ENCODE measurements at places on chromosomes 7 and 10.

- no peaks in the 10 kb centered on the region for H3K27me3 ChIP-seq
- no peak for DNase-seq
- H3K27ac ChIP-seq, result no peak overlapping the region
- peaks cover 6% of the 10 kb centered on the region for H3K36me3 ChIP-seq
- no peaks in the 10 kb centered on the region for H3K4me1 ChIP-seq
Measured at GRCh38 chr7:115116773-115117715, 195.2 kb downstream of the MDFIC start.

DNA sequence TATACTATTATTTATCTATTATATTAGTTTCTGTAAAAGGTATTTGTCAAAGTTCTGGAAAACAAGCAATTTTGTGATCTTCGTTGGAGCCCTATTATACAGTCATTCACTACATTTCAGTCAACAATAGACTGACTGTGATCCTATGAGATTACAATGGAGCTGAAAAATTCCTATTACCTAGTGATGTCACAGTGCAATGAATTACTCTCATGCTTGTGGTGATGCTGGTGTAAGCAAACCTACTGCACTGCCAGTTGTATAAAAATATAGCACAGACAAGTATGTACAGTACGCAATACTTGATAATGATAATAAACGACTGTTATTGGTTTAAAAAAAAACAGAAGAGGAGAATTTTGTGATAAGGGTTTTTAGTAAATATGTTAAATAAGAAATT, 21.4 kb downstream of the OR6V1 start:
- H3K27me3 ChIP-seq, result no peaks in the 10 kb centered on the region
- no peaks in the 10 kb centered on the region for H3K36me3 ChIP-seq
- no peak for DNase-seq
- no peak overlapping the region for H3K4me3 ChIP-seq
- no peak overlapping the region for H3K27ac ChIP-seq

DNA sequence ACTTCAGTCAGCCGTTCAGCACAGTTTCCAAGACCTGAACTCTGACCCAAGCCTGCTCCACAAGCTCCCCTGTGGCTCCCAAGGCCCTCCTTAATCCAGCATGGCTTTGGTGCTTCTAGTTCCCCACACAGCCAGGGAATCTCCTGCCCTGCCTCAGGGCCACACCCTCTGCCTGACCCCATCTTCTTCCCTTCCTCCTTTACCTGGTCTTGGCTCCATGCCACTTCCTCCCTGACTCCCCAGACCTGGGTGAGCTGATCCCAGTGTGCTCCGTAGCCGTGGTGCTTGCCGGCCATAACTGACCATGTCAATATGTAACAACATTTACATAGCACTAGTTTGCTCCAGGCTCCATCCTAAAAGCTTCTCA, 20.0 kb downstream of the TMEM273 start:
- no peak for DNase-seq
- no peak overlapping the region for H3K4me3 ChIP-seq
- no peaks in the 10 kb centered on the region for H3K36me3 ChIP-seq

GRCh38 chr10:76723844-76724243, 913.8 kb downstream of the KCNMA1 start:
- no peaks in the 10 kb centered on the region for H3K4me1 ChIP-seq
- H3K36me3 ChIP-seq, result no peaks in the 10 kb centered on the region
- no peak overlapping the region for H3K4me3 ChIP-seq
- no peak for DNase-seq
- no peaks in the 10 kb centered on the region for H3K27me3 ChIP-seq
- no peak overlapping the region for H3K27ac ChIP-seq

DNA sequence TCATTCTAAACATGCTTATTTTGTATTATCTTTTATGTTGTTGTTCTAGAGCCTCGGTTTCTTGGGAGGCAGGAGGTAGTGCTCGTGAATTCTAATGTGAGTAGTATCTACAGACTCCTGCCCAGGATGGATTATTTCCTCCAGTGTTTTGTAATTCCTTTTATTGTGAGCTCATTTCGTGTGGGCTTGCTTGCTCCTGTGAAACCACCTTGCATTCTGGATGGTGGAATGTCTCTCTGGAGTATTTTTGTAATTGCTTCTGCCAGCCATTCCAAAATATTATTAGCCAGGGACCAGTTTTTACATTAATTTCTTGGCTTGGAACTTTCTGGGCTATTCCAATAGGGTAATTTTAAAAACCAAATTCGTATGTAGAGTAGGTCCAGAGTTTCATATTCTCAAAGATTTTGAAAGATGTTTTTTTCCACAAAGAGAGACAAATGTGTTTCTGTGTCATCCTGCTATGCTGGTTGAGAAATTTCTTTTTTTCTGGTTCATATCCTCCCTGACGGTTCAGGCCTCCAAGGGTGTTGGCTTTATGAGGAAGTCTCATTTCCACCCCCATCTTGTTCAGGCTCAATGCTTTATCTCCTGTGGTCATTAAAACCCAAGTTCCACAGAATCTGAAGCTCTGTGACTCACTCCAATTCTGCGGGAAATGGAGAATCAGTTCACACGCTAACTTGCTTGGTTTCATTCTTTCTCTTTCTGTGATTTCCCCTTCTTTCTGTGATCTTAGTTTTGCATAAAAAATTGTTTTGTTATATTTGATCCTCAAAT, 41.7 kb upstream of the CALD1 start:
- no peak for DNase-seq
- peaks cover 9% of the 10 kb centered on the region for H3K4me1 ChIP-seq
- no peaks in the 10 kb centered on the region for H3K36me3 ChIP-seq
- no peak overlapping the region for H3K27ac ChIP-seq

DNA sequence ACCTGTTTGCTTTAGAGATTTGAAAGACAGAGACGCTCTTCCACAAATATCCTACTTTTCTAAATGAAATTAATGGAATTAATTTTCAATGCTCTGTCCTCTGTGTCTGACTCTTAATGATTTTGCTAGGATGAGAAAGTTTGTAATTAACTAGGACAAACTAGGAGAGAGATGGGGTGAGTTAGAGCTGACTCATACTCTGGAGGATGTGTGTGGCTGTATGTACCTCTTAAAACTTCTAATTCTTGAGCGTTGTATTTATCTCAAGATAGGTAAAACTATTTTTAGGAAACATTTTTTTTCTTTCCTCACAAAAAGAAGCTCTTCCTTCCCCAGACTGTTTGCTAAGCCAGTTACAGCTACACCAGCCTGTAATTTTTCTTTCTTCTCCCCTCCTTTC, 178.8 kb upstream of the ANKRD30A start:
- H3K36me3 ChIP-seq, result peaks cover 65% of the 10 kb centered on the region
- H3K27me3 ChIP-seq, result peaks cover 13% of the 10 kb centered on the region
- DNase-seq, result no peak
- H3K4me1 ChIP-seq, result no peaks in the 10 kb centered on the region
- no peak overlapping the region for H3K4me3 ChIP-seq
- H3K27ac ChIP-seq, result no peak overlapping the region

GRCh38 chr10:59668096-59668495, 41.6 kb downstream of the SLC16A9 start:
- no peaks in the 10 kb centered on the region for H3K27me3 ChIP-seq
- H3K36me3 ChIP-seq, result peaks cover 3% of the 10 kb centered on the region
- DNase-seq, result no peak
- H3K4me1 ChIP-seq, result peaks cover 6% of the 10 kb centered on the region
- no peak overlapping the region for H3K4me3 ChIP-seq

DNA sequence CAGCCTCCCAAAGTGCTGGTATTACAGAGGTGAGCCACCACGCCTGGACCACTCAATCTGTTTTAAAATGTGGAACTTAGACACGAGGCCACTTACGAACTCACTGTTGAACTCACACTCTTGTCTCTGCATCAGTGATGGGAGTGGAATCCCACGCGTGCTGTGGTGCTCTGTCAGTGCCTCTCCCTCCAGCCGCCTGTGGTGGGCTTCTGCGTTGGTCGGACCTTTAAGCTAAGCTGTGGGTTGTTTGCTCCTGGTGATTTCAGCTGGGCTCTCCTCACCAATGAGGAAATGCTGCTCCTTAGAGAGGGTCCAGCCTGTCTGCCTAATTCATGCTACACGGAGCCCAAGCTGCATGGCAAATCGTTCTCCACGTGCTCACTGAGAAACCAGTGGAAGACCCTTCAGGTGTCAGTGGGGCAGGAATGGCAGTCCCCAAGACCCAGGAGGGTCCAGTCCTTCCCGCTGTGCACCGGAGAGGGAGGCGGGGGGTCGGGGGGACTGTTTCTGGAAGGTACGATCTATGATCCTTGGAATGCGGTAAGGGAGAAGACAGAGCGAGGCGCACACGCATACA, 17.9 kb upstream of the PRKAR1B start:
- peaks cover 33% of the 10 kb centered on the region for H3K36me3 ChIP-seq
- no peaks in the 10 kb centered on the region for H3K27me3 ChIP-seq
- H3K27ac ChIP-seq, result 0 out of 2 replicates have a peak overlapping the region, but pooled peaks have one; percentile 54

DNA sequence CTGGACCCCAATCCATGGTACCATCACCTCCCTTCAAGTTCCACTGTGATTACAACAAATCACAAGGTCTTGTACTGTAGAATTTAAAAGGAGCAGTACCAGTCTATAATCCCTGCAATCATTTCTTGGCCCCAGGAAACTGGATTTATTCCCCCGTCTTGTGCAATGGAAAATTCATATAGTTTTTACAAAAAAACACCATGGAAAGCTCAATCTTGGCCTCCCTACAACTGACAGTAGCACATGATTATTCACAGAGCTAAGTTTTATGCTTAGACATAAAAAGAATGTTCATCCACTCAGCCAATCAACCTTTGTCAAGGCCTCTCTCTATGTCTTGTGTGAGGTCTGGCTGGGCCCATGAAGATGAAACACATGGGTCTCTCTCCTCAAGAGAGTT, 10.2 kb downstream of the DGKI start:
- H3K27me3 ChIP-seq, result peaks cover 5% of the 10 kb centered on the region
- no peak overlapping the region for H3K27ac ChIP-seq

- DNase-seq, result no peak
- peaks cover 20% of the 10 kb centered on the region for H3K4me1 ChIP-seq
- H3K36me3 ChIP-seq, result peaks cover 12% of the 10 kb centered on the region
Measured at GRCh38 chr7:96253441-96253840, 68.5 kb downstream of the SLC25A13 start.

DNA sequence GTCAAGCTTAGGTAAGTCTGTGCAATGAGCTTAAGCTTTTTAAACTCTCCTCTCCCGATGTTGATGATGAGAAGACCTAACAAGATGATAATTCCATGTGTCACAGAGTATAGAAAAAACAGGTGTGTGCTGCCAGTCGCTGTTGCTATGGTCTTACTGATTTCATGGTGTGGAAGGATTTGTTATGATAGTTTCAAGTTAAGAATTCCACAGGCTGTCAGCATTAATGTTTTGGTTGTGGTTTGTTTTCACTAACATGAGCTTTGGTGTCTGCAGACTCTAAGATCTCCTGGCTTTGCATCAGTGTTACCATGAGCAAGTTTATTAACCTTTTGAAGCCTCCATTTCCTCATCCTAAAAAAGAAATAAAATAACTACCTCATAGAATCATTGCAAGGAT, 123.7 kb downstream of the NSUN6 start:
- peaks cover 25% of the 10 kb centered on the region for H3K36me3 ChIP-seq
- H3K27me3 ChIP-seq, result no peaks in the 10 kb centered on the region
- H3K4me1 ChIP-seq, result peaks cover 4% of the 10 kb centered on the region
- no peak overlapping the region for H3K27ac ChIP-seq
- no peak overlapping the region for H3K4me3 ChIP-seq

DNA sequence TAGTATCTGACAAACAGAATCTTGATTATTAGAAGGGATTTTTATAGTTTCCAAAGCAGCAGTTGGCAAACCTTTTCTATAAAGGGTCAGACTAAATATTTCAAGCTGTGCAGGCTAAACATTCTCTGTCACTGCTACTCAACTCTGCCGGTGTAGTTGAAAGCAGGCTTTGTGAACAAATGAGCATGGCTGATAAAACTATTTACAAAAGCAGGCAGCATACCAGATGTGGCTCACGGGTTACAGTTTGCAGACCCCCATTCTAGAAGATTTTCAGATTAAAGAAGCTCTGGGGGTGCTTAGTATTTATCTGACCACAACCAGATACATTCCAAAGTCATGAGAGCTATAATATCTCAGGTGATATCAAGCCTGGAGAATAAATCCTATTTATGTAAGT, 1017.5 kb downstream of the SORCS1 start:
- no peak overlapping the region for H3K27ac ChIP-seq
- H3K4me3 ChIP-seq, result no peak overlapping the region
- H3K27me3 ChIP-seq, result no peaks in the 10 kb centered on the region
- no peaks in the 10 kb centered on the region for H3K36me3 ChIP-seq
- DNase-seq, result no peak
- peaks cover 19% of the 10 kb centered on the region for H3K4me1 ChIP-seq

DNA sequence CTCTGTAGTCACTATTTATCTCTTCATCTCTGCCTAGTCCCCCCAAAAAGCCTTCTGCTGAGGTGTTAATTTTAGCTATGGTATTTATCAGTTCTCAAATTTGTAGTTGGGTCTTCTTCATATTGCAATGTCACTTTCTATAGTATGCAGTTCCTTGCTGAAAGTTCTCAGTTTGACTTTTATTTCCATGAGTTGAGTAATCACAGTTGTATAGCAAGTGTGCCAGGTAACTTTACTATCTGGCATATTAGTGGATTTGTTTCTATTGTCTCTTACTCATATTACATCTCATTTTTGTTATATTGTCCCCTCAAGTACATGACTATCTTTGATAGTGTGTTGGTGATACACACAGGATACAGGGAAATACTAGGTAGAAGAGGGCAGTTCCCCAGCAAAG, 152.8 kb downstream of the CUBN start:
- H3K27ac ChIP-seq, result no peak overlapping the region
- DNase-seq, result no peak
- H3K27me3 ChIP-seq, result no peaks in the 10 kb centered on the region
- no peaks in the 10 kb centered on the region for H3K4me1 ChIP-seq

- H3K27me3 ChIP-seq, result no peaks in the 10 kb centered on the region
- no peak for DNase-seq
- H3K4me1 ChIP-seq, result peaks cover 25% of the 10 kb centered on the region
- H3K36me3 ChIP-seq, result peaks cover 13% of the 10 kb centered on the region
- no peak overlapping the region for H3K4me3 ChIP-seq
Measured at GRCh38 chr10:114623661-114624294, 34.3 kb downstream of the ABLIM1 start.

- no peak overlapping the region for H3K4me3 ChIP-seq
- H3K4me1 ChIP-seq, result peaks cover 9% of the 10 kb centered on the region
Measured at GRCh38 chr7:143391462-143392404, 10.6 kb downstream of the ZYX start.

- H3K4me1 ChIP-seq, result no peaks in the 10 kb centered on the region
- DNase-seq, result no peak
Measured at GRCh38 chr7:81783818-81784217, 14.0 kb upstream of the HGF start.

- no peak overlapping the region for H3K27ac ChIP-seq
- H3K4me1 ChIP-seq, result peaks cover 42% of the 10 kb centered on the region
- no peak overlapping the region for H3K4me3 ChIP-seq
- no peaks in the 10 kb centered on the region for H3K36me3 ChIP-seq
- H3K27me3 ChIP-seq, result no peaks in the 10 kb centered on the region
- no peak for DNase-seq
Measured at GRCh38 chr7:121385800-121386179, 10.3 kb downstream of the FAM3C start.

- H3K4me3 ChIP-seq, result no peak overlapping the region
- no peaks in the 10 kb centered on the region for H3K27me3 ChIP-seq
- no peak overlapping the region for H3K27ac ChIP-seq
- DNase-seq, result no peak
Measured at GRCh38 chr7:116786791-116787443, 75.5 kb upstream of the CAPZA2 start.

- no peaks in the 10 kb centered on the region for H3K4me1 ChIP-seq
- no peak for DNase-seq
- no peaks in the 10 kb centered on the region for H3K27me3 ChIP-seq
- H3K36me3 ChIP-seq, result peaks cover 15% of the 10 kb centered on the region
- no peak overlapping the region for H3K27ac ChIP-seq
Measured at GRCh38 chr10:35316218-35316967, 19.9 kb upstream of the CCNY start.

- H3K4me3 ChIP-seq, result no peak overlapping the region
- DNase-seq, result no peak
- no peaks in the 10 kb centered on the region for H3K27me3 ChIP-seq
- H3K36me3 ChIP-seq, result peaks cover 8% of the 10 kb centered on the region
- H3K4me1 ChIP-seq, result peaks cover 21% of the 10 kb centered on the region
Measured at GRCh38 chr10:58439632-58440364, 54.6 kb downstream of the TFAM start.
